A549 (cell line): ENCODE measurements at places on chromosomes 7 and 10.
A peak's percentile ranks its signal among the peaks of the same experiment; 100 is the strongest.

DNA sequence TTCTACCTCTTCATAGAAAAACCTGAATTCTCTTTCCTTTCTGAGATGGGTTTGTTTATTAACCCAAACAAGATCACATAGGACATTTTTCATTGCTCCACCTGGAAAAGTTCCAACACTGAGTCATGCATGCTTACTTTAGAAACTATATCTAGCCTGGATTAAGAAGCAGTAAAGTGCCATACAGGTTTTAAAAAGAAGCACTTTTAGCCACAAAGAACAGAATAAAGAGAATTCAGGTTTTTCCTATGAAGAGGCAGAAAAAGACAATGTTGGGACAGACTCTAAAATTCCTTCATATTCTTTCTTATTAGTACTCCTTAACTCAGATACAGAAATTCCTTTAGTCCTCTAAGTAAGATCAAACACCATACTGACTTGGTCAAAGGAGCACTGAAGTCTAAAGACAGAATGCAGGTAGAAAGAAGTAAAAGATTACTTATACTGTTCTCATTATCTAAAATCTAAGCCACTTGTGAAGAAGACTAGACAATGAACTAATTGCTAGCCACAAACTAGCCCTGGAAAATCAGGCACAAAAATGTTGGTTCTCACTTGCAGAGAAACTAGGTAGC lies 241.3 kb downstream of the ANK3 start:
- DNase-seq = peak; percentile 73

GRCh38 chr10:126153711-126154628 lies 234.3 kb downstream of the ADAM12 start:
- DNase-seq = no peak

DNA sequence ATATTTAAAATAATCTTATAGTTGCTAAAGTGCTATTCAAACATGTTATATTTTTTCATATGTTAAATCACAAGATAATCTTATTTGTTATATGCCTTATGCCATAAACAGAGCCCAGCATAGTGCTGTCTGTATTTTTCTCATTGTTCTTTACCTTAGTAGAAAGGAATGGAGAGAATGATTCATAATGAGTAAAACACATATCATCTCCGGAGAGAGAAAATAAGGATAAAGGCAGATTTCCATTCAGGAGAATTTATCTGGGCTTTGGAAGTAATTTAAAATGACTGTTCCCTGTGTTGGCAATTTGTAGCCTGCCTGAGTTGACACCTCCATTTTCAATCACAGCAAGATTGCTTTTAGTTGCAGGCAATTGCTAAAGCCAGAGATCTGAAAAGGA lies 30.2 kb downstream of the CHN2 start:
- DNase-seq = no peak

- DNase-seq = no peak
These were observed 6.7 kb upstream of the KLRG2 start for GRCh38 chr7:139490130-139490529.

GRCh38 chr10:63346015-63346441 lies 119.7 kb downstream of the JMJD1C start:
- no peak for DNase-seq

GRCh38 chr7:50621973-50622490 lies 56.8 kb upstream of the DDC start:
- DNase-seq = no peak

GRCh38 chr7:46454816-46455215 lies 533.7 kb upstream of the IGFBP3 start:
- no peak for DNase-seq

DNA sequence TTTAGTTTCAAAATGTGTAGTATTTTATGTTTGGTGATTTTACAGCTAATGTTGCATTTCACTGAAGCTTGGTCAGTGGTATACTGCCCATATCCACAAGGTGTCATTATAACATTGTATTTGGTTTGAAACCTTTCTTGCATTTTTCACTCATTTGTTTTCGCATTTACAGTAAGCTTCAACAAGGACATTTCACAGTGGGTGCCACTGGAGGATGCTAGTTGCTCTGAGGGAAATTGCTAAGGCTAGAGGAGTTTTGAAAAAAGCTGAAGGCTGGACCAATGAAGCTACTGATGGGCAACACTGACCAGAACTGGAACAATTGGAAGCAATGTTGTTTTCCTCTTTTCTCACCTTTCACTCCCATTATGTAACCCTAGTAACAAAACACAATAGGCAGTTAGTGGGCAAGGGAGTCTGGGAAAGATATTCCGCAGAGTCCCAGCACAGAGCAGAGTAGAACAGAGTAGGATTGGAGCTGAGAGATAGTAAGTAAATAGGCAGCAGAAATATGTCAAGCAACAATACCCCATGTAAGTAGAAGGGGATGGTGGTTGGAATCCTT lies 23.6 kb upstream of the SRI start:
- DNase-seq = peak; percentile 56
